ENCODE measurements at places on chromosomes 5 and 9.

DNA sequence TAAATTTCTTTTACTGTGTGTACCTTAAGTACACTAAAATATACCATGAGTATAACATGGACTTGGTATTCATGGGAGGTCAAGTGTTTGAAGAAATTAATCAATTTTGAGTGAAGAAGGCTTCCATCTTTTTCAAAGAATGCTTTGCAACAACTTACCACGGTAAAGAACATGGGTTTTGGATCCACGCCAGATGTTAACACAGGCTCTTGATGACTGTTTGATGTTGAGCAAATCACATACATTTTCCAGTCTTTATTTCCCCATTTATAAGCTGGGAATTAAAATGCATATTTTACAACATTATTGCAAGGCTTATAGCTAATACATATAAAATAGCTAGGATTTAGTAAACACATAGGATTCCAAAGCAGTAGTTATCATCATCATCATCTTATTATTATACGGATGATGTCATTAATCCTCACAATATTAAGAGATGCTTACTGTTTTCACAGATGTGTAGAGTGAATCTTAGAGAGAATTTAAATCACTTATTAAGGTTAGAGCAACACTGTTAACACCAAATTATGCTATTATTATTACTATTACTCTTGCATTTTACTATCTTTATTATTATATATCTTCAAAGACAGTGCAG lies 362.0 kb downstream of the PRELID2 start:
- DNase-seq: no peak

DNA sequence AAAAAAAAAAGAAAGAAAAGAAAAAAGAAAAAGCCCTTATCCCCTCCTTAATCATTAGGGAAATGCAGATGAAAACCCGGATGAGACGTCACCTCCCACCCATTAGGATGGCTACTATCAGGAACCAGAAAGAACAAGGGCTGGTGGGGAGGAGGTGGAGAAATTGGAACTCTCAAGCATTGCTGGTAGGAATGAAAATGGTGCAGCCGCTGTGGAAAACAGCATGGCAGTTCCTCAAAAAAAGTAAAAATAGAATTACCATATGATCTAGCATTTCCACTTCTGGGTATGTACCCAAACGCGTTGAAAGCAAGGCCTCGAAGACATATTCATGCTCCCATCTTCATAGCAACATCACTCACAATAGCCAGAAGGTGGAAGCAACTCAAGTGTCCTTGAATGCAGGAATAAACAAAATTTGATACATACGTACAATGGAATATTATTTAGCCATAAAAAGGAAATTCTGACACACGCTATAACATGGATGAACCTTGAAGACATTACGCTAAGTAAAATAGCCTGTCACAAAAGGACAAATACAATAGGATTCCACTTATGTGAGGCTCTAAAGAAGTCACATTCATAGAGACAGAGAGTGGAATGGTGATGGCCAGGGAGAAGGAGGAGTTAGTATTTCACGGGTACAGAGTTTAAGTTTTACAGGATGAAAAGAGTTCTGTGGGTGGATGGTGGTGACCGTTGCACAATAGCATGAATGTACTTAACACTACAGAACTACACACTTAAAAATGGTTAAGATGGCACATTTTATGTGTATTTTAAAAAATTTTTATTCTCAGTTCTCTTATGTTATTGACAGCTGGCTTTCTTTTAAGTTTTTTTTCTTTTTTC lies 166.8 kb upstream of the IER5L start:
- no peak for DNase-seq

DNA sequence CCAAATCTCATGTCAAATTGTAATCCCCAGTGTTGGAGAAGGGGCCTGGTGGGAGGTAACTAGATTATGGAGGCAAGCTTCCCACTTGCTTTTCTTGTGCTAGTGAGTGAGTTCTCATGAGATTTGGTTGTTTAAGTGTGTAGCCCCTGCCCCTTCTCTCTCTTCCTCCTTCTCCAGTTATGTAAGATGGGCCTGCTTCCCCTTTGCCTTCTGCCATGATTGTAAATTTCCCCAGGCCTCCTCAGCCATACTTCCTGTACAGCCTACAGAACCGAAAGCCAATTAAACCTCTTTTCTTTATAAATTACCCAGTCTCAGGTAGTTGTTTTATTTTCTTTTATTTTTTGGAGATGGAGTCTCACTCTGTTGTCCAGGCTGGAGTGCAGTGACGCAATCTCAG lies 18.2 kb upstream of the TXNDC8 start:
- no peak for DNase-seq

GRCh38 chr9:92669527-92669889 lies 423 bp downstream of the IPPK start:
- no peak for DNase-seq

DNA sequence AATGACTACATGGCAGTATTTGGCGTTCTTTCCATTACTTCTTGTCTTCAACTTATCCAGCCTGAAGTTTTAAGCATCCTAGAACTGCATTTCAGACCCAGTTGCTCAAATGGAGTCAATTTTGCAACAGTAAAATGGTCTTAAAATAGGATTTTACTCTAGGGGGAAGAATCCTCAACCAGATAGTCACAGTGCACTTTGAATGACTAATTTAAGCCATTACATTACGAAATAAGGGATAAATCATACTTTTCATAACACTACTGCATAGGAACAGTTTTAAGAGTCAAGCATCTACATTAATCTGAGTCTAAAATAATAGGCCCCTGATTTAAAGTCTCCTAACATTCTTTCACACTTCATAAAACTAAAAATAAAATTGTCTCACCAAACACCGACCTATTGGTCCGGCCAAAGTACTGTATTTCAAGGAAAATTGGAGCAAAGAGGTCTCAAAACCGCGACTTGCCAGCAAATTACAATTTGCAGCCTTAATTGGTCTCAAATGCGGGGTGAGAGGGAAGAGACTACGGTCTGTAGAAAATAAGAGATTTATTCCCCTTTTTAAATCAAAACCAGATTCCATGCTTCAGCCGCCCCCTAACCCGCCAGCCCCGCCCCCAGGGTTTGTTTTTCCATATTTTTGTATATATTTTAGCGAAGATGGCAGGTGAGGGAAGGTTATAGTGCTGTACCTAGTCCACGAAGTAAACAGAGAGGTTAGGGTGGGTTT lies 1.2 kb upstream of the SMARCA2 start:
- no peak for DNase-seq
